ENCODE measurements at places on chromosomes 13 and 19.

DNA sequence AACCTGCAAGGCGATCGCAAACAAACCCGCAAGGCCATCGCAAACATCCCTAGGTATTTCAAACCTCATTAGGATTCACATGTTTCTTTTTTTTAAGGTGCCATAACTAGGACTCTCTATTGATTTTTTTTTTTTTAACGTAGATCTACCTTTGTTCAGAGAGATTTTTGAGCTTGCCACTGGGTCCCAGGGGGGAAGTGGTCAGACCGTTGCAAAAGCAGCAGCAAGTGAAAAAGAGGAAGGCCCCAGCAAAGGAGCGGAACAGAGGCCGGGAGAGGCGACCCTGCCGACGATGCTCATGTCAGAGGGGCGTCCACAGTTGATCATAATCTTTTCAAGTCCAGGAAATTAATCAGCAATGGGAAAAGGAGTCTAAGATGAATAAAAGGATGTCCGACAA is 32.7 kb upstream of the FLT1 start:
- no peak for DNase-seq

- no peak for DNase-seq
Measured at GRCh38 chr19:48650974-48651682, 5.1 kb upstream of the CA11 start.

DNA sequence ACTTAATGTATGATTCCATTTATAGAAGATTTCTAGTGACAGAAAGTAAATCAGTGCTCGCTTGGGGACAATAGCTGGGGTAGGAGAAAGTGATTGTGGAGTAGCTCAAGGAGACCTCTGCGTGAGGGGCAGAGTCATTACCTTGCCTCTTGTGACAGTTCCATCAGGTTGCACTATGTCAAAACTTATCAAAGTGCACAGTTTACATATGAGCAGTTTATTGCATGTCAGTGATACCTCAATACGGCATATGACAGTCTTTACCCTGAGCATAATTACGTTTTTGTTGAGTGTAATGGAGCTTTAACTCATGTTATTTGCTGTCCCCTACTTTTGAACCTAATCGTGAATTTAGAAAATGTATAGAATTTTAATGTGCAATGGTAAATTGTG is 15.0 kb downstream of the ARHGEF7 start:
- DNase-seq: no peak

GRCh38 chr13:98055623-98056022 is 87.3 kb upstream of the FARP1 start:
- no peak for DNase-seq

DNA sequence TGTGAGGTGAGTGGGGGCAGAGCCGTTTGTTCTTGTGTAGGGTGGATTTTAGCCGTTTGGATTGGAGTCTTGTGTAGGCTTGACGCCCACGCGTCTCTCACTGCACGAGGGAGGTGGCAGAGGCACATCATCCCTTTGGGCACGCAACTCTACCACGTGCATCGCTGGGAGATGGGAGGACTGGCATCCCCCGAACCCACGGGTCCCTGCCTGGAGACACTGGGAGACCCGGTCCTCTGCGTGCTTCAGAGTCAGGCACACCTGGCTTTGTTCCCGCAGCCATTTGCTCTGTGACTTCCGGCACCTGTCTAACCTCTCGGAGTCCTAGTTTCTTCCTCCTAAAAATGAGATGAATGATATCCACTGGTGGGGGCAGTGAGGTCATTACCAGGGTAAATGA is 6.4 kb downstream of the ARHGEF7 start:
- DNase-seq: no peak
